ENCODE measurements at places on chromosomes 2 and 18. TPM values are rescaled to one million over a fixed set of nuclear protein-coding genes. Genes with fewer than 3 reads are reported as not detected.

DNA sequence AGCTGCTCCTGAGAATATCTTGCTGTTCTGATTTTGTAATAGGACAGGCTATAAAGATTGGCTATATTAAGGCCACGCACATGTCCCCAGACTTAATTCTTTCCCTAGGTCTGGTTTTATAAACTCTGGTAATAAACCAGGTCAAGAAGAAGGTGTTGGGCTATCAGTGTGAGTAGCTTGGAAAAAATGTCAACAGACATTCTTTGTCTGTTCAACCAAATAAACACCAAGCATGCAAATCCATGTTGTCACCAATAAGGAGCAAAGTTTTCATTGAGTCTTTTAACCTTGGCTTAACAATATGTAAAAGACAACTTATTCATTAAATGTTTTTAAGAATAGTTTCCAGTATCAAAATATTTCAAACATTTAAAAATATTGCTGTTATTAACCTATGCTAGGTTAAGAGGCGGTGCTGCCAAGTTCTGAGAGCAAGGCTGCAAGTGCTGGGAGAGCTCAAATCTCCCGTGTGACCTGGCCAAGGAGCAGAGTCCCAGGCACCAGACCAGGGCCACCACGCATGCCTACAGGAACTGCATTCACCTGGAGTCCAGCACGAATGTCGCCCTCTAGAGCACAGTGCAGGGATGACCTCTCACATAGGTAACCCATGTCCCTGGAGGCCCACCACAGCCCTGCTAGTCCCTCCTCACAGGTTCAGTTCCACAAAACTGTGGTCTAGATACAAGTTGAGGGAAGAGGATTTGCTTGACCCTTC lies 120.5 kb upstream of the POU3F3 start:
- no peak for DNase-seq

DNA sequence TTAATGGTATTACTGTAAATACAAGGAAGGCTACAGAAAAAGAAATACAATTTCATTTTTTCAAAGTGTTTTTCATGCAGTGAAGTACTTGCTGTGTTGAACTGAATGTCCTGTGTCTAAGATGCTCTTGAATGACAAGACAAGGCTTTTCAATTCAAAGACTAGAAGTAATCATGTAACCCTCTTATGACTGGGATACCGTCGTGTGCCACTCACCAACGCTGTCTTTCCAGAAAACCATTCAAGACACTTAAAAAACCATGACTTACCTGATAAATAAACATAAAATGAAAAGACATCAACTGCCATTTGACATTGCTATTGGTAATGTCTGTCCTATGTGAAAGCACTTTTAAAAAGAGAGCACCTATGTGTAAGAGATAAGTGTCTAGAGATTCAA lies 183.1 kb upstream of the DPP10 start:
- DNase-seq, result no peak

DNA sequence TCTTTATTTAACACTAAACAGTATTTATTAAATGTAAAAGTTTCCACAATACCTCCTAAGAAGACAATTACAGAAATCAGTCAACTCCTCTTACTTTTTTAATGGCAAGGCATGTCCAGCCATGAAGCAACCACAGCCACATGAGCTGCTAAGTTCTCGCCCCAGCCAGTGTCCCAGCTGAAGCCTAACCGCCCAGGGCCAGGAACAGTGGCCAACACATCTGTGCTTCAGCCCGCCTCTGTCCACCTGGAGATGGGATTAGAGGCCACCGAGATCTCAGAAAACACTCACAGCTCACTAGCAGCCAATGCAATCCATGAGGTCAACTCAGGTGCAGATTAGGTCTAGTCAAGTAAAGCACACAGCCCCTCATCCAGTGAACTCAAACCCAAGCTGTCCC lies 40.2 kb downstream of the PID1 start:
- DNase-seq, result peak; percentile 65

GRCh38 chr2:230000118-230000841 lies 68.4 kb downstream of the SLC16A14 start:
- no peak for DNase-seq

- no peak for DNase-seq
These were observed 187.3 kb upstream of the MSH6 start for GRCh38 chr2:47595687-47596086.

- DNase-seq, result no peak
These were observed 82.5 kb upstream of the ARL4C start for GRCh38 chr2:234579231-234579962.

- DNase-seq, result no peak
These were observed 73.7 kb downstream of the PTGR3 start for GRCh38 chr18:75135158-75135725.

DNA sequence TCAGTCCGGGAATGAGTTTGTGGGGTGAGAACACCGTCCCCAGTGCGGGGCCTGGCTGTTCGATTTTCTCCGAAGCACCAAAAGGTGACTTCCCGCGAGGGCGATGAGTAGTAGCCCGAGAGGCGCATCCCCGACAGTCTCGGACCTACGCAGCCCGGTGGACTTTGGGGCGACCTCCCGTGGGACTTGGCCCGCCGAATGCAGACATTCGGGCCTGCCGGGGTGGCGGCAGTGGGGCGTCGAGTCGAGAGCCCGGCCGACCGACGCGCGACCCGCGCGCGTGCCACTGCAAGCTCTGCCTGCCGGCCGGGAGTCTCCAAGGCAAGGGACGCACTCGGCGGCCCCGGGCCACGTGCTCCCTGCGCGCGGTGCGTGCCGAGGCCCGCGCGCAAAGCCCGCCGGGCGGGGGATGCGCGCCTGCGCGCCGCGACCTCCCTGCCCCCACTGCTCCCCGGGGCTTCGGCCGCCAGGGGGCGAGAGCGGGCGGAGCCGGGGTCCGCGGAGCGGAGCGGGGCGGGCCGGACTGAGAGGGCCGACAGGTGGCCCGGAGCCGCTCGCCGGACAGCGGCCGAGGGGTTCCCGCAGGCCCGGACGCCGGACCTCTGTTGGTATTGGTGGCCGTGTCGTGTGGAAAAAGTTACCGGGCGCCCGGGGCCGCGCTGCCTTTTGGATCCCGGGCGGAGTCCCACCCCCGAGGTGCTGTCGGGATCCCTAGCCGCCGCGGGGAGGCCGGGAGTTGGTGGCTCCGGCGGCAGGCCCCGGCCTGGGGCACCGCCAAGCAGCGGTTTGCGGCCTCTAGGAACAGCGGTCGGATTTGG lies 1.9 kb downstream of the PTMA start:
- DNase-seq, result peak; percentile 92

GRCh38 chr2:105775809-105776559 lies 31.3 kb downstream of the NCK2 start:
- DNase-seq, result no peak

- DNase-seq, result no peak
These were observed 655.5 kb upstream of the ID2 start for GRCh38 chr2:8026381-8026780.

DNA sequence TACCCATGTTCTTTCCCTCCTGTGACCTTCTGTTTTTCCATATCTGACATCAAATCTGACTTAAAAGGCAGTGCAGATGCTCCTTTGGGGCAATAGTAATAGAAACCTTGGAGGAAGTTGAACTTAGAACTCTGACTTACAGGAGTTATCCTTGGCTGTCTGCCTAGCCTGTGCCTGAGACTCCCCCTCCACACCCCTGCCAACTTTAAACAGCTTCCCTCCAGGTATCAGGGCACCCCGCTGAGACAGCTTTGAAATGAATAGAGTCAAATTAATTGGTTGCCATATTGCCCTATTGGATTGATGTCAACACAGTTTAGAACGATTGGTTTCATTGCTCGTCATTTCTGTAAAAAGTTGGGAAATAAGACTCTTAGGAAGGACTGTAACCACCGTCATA lies 322.0 kb downstream of the PRKCE start:
- DNase-seq, result no peak

- DNase-seq, result no peak
These were observed 46.4 kb upstream of the BZW1 start for GRCh38 chr2:200765139-200765951.

Gene CDK15
- total RNA-seq, result 0.30 TPM

Gene CD28
- 0.92 TPM for total RNA-seq

Gene KCNIP3
- total RNA-seq, result 5.3 TPM

Gene KCNK3
- 2.8 TPM for total RNA-seq

Gene CCDC102B
- 4.9 TPM for total RNA-seq

Gene ABCG5
- not detected for total RNA-seq

Gene EPC2
- 24.2 TPM for total RNA-seq

Gene AP1S3
- 0.50 TPM for total RNA-seq

Gene SEMA4C
- total RNA-seq, result 17.0 TPM

Gene SPAG16
- 18.7 TPM for total RNA-seq

Measured in left ventricle myocardium superior (tissue), 1 donor.